ENCODE measurements at places on chromosomes 13 and 19.

- no peak for DNase-seq
These were observed 22.5 kb upstream of the KLF2 start for GRCh38 chr19:16301999-16302694.

GRCh38 chr19:19257137-19257536, 16.0 kb downstream of the TM6SF2 start:
- DNase-seq: no peak

DNA sequence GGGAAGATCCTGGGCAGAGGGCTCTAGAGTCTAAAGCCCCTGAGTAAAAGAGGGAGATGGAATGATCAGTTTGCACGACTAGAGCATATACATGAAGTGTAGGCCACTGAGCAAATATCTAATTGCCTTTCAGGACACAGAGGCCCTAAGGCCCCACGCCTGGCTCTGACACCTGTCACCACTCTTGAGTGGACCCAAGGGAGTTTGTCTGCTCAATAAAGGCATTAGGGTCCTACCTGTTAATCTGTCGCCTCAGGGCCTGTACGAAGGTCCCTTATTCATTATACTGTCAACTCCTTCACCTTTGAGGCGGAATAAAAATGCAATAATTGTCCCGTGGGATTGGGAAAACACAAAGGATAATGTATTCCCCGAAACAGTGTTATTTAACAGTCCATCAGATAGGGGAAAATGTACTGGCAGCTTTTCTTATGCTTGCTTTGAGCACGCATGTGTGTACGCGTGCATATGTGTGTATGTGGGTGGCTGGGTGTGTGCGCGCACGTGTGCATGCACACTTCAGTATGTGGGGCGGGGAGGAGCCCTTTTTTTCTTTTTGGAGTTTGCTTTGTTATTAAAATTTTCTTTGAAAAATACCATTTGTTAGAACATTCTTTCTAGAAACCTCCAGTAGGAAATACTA, 161.8 kb upstream of the SERP2 start:
- DNase-seq: no peak

DNA sequence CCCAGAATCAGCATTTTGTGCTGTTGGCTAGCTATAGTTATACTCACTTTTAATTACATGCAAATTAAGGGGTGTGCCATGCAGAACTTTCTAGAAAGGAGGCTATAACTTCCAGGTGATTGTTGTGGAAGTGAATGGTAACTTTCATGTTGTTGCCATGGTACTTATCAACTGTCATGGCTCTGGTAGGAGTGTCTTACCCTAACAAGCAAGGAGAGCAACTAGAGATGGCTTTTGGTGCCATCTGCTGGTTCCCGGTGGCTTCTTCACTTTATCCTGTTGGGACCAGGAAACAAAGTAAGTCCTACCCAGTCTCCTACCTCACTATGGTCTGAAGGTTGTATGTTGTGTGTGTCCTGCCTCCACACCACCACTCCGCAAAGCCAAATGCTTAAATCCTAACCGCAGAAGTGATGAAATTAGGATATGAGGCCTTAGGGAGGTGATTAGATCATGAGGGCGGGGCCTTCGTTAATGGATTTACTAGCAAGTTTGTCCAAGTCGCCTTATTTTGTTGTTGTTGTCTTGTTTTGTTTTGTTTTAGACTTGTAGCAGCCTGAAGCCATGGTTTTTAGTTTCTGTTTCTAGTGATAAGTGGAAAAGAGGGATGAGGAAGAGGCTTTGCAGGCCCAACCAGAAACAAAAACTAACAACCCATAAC, 22.6 kb downstream of the FBXL12 start:
- DNase-seq: peak; percentile 85

DNA sequence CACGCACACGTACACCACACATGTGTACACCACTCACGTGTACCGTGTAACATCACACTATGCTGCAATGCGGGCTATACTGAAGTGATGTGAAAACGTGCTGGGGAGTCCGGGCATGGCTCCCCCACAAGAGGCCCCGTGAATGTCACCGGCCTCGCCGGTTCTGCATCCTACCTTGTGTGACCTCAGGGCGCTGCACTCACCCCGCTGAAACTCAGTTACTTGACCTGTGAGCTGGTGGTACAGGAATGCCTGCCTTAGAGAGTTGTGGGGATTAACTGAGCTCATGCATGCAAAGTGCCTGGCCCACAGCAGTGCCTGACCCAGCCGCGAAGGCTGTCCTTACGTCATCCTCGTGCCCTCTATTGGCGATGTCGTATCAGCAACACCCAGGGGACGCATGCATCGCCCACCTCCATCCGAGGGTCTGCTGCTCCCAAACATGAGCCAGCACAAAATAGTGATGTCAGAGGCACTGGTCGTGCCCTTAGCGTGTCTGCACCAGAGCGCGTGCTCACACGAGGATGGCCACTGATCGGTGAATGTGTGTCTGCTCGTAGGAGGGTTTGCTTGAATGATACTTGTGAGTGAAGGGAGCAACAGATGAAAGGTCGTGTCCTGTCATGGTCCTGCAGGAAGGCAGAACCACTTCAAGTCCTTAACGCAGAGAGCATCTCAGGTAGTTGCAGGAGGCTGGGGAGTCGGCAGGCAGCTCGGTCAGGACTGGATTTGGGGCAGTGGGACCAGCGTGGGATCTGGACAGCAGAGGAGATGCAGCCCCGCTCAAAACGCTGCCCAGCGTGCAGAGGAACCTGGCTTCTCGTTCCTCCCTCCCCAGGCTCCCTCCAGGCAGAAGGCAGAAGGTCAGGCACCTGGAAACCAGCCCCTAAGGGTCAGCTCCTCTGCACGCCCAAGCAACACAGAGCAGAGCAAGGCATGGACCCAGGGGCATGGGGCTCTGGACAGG, 126.2 kb upstream of the SPACA7 start:
- no peak for DNase-seq

DNA sequence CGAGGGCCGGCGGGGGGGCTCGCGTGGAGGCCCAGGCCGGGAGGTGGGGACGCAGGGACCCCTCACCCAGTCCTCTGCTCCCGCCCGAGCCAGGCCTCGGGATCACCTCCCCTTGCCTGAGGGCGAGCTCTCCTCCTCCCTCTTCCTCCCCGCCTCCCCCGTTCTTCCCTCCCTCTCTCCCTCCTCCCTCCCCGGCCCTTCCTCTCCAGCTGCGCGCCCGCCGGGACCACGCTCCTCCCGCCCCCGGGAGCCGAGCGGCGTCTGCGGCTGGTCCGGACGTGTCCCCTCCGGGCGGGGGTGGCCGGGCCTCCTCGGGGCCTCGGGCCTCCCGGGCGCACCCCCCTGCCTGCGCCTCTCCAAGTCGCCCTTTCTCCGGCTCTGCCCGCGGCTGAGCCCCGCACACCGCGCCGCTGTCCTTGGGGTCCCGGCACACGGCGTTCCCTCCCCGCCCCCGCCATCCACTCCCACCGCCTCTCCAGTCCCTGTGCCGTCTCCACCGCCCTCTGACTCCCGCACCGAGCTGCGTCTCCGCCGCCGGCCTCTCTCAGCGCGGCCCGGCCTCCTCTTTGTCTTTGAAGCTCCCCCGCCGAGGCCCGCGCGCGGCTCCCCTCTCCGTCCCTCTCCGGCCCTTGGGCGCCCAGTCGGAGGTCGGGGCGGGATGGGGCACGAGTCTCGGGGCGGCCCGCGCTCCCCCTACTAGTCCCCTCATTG, 5.7 kb downstream of the SOX1 start:
- DNase-seq: no peak

GRCh38 chr19:14066134-14066533, 4.3 kb upstream of the PALM3 start:
- no peak for DNase-seq

DNA sequence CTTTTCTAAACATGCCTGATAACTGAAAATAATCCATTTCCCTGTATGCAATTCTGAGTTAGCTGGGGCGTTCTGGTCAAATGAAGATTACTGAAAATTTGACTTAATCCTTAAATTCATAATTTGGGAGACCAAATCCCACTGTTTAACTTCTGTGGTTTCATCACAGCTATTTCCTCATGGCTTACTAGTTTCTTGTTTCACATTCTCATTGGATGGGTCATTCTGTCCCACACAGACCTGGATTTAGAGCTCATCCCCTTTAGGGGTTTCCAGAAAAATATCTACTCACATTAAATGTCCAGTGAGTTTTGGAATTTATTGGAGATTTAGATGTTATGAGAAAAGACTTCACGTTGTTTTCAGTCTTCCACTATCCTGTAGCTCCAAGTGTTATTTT, 709.3 kb upstream of the KLHL1 start:
- DNase-seq: no peak

DNA sequence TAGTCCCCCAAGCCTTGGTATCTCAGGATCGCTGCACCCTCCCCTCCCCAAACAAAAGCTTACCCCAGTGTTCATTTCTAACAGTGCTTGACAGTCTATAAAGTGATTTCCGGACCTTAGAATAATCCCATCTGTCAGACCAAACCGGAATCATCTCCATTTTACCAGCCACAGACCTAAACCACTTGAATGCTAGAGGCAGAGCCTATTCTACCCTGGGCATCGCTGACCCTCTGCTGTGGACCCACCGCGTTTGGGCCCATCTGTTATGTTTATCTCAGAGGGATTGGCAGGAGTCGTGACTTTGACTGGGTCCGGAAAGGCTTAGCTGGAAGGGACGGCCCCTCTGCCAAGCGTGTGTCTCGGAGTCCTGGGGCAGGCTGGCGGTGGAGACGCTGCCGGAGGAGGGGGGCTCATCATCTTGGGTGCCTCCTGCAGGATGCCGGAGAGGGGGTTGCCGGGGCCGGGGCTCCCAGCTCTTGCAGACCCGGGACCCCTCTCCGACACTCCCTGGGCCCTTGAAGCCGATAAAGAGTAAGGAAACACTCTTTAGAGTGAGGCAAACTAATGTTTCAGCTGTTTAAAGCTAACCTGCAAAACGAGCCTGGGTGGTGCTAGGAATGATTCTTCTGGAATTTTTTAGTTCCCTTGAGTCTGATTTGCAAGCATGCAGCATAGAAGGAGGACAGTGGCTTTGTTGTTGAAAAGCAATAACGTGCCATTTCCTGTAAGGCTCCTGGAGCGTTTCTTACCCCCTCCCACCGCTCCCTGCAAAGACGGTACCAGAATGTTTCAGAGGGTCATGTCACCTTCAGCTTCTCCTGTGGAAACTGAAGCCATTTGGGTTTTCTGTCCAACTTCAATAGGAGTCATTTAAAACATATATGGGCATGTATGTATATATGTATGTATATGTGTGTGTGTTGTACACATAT, 1.3 kb downstream of the SLC25A42 start:
- peak; percentile 20 for DNase-seq

DNA sequence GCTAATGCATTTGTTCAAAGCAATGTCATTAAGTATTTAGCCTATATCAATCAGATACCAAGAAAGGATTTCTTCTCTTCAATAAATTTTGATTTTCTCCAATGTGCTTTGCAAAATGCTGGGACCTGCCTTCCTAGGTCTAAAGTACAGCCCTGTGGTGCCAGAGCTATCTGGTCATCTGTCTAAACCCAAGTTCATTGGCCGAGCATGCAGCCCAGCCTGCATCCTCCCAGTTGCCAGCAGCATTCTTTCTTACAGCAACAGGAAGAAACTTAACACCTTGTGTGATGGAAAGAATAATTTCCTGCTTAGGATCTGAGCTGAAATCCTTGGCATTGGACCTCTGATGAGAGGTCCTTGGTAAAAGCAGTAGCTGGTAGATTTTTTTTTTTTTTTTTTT, 310.0 kb downstream of the RBM26 start:
- DNase-seq: no peak

DNA sequence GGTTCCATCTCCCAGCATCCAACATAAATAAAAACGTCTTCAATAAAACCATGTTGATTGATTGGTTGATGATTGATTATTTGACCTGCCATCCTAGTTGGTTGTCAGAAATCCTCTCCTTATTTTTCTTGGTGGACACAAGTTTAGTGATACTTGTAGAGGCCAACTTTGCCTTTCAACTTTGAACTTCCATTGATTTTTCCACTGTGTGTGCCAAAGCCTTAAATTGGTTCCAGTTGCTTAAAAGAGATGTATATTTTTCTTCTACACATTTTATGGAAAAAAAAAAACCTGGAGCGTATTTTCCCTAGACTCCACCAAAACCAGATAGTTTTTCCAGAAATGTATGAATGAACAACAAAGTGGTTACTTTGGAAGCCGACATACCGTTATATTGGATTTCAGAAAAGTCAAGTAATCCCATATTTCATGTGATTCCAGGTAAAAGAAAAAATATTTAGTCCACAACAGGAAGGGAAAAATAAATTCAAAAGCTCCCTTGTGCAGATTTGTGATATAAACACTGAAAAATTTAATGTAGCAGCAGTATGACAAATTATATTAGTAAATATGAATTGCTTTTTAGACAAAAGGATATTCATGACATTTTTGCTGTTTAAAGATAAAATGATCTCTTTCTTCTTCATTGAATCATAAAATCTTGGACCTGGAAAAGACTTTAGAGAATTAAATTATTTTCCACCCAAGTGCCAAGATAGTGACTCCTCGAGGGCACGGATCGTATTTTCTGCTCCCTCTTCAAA, 85.2 kb downstream of the MBNL2 start:
- DNase-seq: no peak

DNA sequence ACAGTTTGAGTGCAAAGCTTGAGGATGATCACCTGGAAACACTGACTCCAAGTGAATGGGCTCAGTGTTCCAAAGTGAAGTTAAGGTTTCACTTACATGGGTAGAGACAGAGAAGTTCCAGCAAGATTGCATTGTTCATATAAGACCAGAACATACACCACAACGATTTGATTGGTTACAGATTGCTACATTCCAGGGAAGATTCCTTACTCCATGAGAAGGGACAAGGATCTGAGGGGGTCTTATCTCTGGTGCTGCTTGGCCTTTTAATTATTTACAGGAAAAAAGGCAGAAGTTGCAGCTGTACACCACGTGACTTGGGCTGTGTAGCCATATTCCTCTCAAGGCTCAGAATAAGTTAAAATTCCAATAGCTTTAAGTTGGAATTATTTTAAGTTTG, 12.3 kb downstream of the WDFY2 start:
- DNase-seq: no peak

- DNase-seq: no peak
These were observed 54.3 kb downstream of the MTMR6 start for GRCh38 chr13:25232937-25233515.

- DNase-seq: no peak
These were observed 454.5 kb downstream of the IRS2 start for GRCh38 chr13:109331898-109332297.

DNA sequence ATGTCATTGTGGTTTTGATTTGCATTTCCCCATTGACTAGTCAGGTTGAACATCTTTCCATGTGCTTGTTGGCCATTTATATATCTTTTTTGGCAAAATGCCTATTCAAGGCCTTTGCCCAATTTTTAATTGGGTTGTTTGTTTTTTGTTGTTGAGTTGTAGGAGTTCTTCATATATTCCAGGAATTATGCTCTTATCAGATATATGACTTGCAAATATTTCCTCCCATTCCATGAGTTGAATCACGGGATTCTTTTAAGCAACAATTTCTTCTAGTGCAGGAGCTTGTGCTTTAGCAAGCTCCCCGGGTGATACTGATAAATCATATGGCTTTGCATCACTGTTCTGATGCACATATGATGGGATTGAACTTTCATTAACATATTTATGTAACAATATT, 47.0 kb upstream of the FLT1 start:
- no peak for DNase-seq

DNA sequence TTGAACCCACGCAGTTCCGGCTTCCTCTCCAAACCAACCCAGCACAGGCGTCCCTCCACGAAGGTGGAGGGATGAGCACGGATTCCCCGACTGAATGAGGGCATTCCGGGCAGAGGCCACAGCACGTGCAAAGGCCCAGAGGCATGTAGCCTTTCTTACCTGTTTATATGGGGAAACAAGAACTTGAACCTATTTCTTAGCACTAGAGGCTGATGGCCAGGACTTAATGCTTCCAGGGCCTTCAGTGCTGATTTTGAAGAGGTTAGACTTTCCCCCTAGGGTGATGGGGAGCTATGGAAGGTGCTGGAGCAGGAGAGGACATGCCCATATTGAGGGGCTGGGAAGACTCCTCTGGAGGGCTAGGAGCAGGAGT, 2.0 kb downstream of the MAST3 start:
- DNase-seq: no peak

- no peak for DNase-seq
These were observed 599 bp downstream of the ZNF331 start for GRCh38 chr19:53538378-53539109.

Data from activated CD4-positive, alpha-beta T cell treated with anti-CD3 and anti-CD28 coated beads, Interleukin-2, amount 50 U/mL, for 4 hours (primary cell).